ENCODE measurements at places on chromosomes 7 and 10.

- no peak for DNase-seq
Measured at GRCh38 chr7:1263391-1263951, 30.8 kb downstream of the UNCX start.

GRCh38 chr10:75540981-75541380, 109.6 kb downstream of the LRMDA start:
- DNase-seq, result no peak

- DNase-seq, result no peak
Measured at GRCh38 chr10:33160151-33160550, 174.3 kb downstream of the NRP1 start.

DNA sequence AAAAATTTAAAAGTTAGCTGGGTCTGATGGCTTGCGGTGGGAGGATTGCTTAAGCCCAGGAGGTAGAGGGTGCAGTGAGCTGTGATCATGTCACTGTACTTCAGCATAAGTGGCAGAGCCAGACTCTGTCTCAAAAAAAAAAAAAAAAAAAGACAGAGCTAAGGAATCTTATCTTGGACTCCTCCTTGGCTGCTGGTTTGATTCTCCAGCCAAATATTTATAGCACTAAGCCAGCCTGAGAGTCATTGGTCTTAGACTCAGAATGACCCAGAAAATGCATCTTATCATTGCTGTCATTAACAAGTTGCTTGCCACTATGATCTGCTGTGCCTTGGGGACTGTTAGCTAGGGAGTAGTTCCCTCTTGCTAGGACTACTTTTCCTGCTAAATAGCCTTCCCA, 164.7 kb downstream of the GNAT3 start:
- DNase-seq, result no peak

GRCh38 chr10:22683140-22683389, 31.3 kb downstream of the PIP4K2A start:
- DNase-seq, result no peak

DNA sequence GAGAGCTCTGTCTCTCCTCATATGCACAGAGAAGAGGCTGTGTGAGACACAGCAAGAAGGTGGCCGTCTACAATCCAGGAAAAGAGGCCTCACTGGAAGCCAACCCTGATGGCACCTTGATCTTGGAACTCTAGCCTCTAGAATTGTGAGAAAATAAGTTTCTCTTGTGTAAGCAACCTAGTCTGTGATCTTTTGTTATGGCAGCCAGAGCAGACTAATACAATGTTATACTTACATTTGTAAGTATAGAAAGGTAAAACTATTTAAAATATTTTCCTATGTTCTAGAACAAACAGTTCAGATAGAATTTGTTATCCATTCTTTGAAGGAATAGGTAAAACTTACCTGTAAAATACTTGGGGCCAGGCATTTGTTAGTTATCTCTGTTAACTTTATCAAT, 53.3 kb downstream of the LRMDA start:
- DNase-seq, result no peak
